ENCODE measurements at places on chromosomes 2 and 18. TPM values are rescaled to one million over a fixed set of nuclear protein-coding genes. Genes with fewer than 3 reads are reported as not detected.

Gene TMEM37
- polyA plus RNA-seq: 10.9 TPM

Gene IL1F10
- not detected for polyA plus RNA-seq

Gene UGT1A4
- polyA plus RNA-seq: not detected

Gene SPDYA
- polyA plus RNA-seq: 1.6 TPM

Gene RTTN
- polyA plus RNA-seq: 12.7 TPM

Gene AAK1
- 20.6 TPM for polyA plus RNA-seq

Gene TTC27
- 16.3 TPM for polyA plus RNA-seq

Gene NEU2
- not detected for polyA plus RNA-seq

Gene NOSTRIN
- polyA plus RNA-seq: 11.8 TPM

Gene MEP1B
- not detected for polyA plus RNA-seq

Gene RUFY4
- polyA plus RNA-seq: 0.20 TPM

Gene NLRC4
- 1.1 TPM for polyA plus RNA-seq

Gene GPR35
- polyA plus RNA-seq: 0.88 TPM

Gene PTH2R
- polyA plus RNA-seq: 0.11 TPM

Gene LRATD1
- polyA plus RNA-seq: 8.5 TPM

Gene SERPINB4
- not detected for polyA plus RNA-seq

Gene C2orf66
- 0.09 TPM for polyA plus RNA-seq

Gene GKN2
- polyA plus RNA-seq: not detected

Gene CSRNP3
- polyA plus RNA-seq: 12.4 TPM

Gene PROKR1
- polyA plus RNA-seq: 3.0 TPM
